BJ (cell line): ENCODE measurements at places on chromosomes 1 and 21.

DNA sequence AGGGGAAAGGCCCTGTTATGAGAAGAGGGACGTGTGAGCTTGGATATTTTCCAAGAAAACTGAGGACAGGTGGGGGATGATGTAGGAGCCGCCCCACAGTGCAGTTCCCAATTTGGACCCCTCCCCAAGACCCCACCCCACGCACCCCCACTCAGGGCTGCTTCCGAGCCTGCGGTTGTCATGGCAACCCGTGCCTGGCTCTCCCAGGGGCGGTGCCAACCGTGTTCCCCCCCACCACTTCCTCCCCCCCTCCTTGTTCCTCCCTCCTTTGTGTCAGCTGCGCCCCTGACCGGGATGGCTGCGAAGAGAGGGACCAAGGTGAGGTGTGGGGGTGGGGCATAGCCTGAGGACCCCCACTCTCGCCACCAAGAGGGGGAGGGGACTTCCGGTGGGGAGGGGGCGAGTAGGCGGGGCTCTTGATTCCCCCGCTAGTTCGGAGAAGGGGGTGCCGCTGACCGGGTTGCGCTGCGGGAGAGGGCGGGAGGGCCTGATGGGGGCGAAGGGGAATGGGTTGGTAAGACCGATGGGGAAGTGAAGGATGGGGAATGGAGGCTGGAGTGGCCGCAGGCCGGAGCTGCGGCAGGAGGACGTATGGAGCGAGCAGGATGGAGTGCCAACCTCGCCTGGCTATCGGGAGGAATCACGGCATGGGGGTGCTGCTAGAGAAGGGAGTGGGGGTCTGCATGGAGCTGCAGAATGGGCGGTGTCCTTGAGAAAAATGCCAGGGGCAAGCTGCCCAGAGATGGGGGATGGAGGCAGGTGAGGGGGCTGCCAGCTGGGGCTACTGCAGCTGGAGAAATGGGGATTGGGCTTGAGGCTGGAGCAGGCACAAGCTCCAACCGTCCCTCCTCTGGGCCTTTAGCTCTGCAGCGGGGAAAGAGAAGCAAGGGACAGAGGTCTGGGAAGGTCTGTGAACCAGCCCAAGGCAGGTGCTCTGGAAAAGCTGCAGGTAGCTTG lies 953 bp downstream of the TRIM46 start:
- DNase-seq, result no peak

GRCh38 chr1:220803401-220804201 lies 16.9 kb downstream of the MTARC1 start:
- DNase-seq, result no peak

DNA sequence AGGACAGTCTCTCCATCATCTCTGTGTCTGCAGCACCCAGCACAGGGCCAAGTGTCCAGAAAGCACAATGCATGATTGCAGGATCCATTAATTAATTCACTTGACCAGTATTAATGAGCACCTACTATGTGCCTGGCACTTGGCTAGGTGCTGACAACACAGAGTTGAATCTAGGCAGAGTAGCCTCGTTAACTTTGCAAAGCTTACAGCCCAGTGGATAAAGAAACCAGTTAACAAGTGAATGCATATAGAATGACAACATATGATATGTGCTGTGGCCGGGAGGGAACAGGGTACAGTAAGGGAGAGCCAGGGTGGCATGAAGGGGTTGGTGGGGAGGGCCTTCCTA lies 10.9 kb downstream of the SLC1A7 start:
- no peak for DNase-seq

GRCh38 chr1:192700834-192701271 lies 64.9 kb downstream of the RGS13 start:
- peak; percentile 84 for DNase-seq

GRCh38 chr1:205500240-205501233 lies 3.9 kb upstream of the CDK18 start:
- no peak for DNase-seq

- DNase-seq, result no peak
Measured at GRCh38 chr1:46725736-46726108, 6.8 kb upstream of the EFCAB14 start.
